MV-4-11 (cell line): ENCODE measurements at places on chromosomes 6 and 20.

- no peak for DNase-seq
These were observed 97.8 kb downstream of the OTOR start for GRCh38 chr20:16846006-16846405.

- DNase-seq = no peak
These were observed 12.1 kb downstream of the MICB start for GRCh38 chr6:31510007-31510406.

GRCh38 chr6:21277601-21278374 is 315.8 kb upstream of the SOX4 start:
- DNase-seq = no peak

DNA sequence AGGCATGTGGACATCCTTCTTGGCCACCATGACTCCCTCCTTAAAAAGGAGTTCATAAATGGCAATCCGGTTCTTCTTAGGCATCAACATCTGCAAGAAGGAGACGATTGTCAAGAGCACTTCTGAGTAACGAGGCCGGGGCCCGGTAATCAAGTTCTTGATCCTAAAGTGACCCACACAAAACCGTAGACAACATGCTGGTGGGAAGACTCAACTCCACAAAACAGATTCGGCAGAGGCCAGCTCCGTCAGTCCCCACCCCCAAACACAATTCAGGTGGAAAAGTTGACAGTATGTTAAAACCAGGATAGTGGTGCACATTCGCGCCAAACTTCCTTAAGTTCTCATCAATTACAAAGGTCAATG is 754 bp downstream of the RPS10 start:
- no peak for DNase-seq

DNA sequence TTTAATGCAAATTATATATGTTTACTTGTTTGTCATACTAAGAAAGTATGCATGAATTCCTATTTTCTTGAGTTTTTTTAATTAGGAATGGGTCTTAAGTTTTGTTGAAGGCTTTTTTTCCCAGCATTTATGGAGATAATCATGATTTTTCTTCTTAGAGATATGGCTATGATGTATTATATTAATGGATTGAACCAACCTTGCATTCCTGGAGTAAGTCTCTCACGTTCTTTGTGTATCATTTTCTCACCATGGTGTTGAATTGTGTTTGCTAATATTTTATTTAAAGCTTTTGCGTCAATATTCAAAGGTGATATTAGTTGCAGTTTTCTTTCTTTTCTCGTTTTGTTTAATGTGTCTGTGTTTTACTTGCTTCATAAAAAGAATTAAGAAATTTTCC is 48.4 kb upstream of the SLC35D3 start:
- DNase-seq = no peak
